ENCODE measurements at places on chromosomes 13 and 19.

- DNase-seq, result no peak
These were observed 75.1 kb downstream of the SLC6A16 start for GRCh38 chr19:49249933-49250332.

DNA sequence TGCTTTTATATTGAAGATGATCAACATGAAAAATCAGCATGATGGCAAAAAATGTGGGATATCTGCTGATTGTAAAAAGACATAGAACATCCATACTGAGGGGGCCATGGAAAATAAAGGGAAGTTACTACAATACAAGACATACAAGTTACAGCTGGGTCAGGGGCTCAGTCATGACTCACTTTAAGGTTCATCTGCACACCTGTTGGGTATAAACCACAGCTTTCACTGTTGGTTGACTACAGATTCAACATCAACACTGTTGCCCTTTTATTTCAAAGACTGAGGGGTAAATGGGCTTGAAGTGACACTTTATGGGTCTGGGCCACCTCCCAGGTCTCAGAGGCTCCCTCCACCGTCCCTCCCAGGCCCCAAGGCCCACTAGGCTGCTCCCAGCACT, 98.1 kb upstream of the IRS2 start:
- DNase-seq, result no peak

DNA sequence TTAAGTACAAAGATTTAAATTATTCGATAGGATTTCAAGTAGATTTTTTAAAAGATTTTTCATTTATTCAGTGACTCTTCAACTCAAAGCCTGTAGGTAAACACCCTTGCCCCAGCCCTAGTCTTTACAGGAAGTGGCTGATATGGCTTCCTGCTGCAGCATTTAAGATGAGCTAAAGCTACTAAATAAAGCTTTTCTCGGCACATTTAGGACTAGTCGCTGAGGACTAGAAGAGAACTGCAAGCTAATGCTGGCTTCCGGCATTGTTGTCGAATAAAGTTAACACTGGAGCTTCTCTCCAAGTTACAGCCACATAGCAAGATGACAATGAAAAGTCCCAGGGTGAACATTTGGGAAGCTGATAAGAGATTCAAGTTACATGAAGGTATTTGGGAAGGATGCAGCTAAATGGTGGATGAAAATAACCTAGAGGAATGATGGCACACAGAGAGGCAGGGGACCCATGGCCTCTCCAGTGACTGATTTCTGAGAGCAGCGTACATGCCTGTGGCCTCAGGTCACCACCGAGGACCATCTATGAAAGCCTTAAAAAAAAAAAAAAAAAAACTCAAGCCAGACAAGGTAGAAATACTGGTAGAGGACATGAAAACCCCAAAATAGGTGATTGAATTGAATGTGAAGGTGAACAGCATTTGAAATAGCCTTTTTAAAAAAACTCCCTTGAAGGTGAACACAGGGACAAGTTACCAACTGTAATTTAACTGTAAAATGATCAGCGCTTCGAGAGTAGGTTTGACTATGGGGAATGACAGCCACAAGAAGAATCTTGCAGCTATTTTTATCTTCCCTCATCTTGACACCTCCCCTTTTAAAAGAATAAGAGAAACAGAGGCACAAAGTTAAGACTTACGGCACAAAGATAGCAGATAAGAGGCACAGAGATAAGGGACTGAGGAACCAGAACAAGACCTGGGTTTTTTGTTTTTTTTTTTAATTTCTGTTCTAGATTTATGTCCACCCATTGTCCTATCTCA, 155.4 kb downstream of the DCT start:
- no peak for DNase-seq

- DNase-seq, result peak; percentile 31
These were observed 6.5 kb downstream of the ARMC6 start for GRCh38 chr19:19039901-19040300.

- no peak for DNase-seq
These were observed 3.4 kb downstream of the CCNE1 start for GRCh38 chr19:29815231-29815630.

- no peak for DNase-seq
These were observed 13.0 kb upstream of the SPATA13 start for GRCh38 chr13:24147570-24147963.

DNA sequence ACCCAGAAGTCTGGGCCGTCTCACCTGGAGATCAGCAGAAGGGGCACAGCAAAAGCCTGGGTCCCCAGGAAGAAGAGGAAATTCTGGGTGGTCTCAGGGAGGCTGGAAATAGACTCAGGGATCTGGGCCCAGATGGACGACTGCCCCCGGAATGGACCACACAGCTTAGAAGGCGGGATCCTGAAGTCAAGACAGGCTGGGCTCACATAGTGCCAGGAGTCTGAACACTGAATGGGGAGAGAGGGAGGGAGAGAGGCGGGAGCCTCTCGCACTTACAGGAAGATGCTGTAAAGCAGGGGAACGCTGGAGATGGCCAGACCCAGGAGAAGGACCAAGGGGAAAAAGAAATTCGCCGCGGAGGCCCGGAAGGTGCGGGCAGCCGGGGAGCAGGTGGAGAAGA, 1.3 kb upstream of the LENG1 start:
- DNase-seq, result no peak

DNA sequence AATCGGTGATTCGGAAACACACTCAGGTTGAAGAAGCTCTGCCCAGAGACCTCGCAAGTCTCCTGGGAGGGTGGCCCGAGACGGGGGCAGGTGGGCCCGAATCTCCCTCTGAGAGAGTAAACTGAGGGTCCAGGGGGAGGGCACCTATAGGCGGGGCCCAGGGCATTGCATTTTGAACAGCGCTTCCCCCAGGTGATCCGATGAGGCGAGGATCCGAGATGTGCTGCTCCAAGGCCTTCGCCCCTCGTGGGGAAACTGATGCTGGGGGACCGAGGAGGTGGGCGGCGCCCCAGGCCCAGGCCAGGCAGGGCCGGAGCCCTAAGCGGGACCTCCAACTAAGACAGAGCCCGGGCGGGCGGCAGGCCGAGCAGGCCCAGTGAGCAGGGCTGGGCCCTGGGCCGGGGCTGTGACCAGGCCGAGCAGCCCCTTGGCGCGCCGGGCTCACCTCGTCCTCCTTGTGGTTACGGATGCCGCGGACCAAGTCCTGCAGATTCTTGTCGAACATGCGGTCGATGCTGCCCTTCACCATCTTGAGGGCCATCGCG, 500 bp downstream of the AP3D1 start:
- no peak for DNase-seq

- no peak for DNase-seq
These were observed 74.0 kb downstream of the CEBPG start for GRCh38 chr19:33447336-33448158.

GRCh38 chr19:24140099-24140498, 53.1 kb downstream of the ZNF254 start:
- no peak for DNase-seq

DNA sequence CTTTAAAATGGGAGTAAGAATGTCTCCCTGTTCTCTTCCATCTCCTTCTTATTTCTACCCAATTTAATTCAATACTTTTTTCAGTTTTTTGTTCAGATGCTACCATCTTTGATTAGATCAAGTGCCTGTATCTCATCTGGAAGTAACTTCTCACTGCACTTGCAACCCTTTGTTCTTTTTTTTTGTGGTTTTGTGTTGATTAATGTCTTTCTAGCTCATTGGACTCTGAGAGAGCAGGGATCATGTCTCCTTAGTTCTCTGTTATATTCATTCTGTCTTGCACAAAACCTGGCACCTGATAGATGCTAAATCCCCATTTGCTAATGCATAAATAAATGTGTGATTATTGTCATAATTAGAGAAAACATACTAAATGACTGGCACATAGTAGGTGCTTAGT, 834 bp upstream of the ITGBL1 start:
- no peak for DNase-seq

DNA sequence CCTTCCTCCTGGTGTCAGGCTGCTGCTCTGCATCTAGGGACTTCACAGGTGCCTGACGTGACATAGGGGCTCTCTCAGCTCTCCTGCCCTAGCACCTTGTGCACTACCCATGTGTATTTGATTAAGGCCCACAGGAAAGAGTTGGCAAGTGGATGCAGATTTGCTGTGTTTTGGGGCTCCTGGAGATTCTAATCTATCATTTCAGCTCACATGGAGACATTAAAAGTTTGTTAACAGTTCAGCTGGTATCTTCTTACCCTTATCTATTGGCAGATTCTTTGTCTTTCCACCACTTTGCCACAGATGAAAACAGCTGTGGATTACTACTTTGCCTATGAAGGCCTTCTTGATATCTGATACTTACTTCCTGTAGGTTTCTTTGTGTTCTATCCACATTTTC, 41.9 kb downstream of the WASF3 start:
- no peak for DNase-seq

DNA sequence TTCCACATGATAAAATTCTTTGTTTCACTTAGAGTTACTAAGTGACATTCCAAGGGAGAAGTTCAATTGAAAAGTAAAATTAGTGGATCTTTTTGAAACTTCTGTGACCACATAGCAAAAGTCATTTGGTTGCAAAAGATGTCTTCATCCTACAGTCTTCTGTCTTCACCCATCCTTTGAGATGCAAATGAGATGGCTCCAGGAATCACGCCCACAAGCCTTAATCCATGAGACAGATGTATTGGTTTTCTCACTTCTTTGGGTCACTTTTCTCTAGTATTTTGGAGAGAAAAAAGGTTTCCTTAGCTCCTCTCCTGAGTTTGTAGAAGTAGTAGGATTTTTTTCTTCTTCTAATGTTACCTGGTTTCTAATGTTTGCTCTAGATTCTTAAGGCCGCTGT, 259.5 kb upstream of the SLC10A2 start:
- DNase-seq, result no peak

GRCh38 chr19:383040-383439, 25.9 kb downstream of the C2CD4C start:
- DNase-seq, result no peak

DNA sequence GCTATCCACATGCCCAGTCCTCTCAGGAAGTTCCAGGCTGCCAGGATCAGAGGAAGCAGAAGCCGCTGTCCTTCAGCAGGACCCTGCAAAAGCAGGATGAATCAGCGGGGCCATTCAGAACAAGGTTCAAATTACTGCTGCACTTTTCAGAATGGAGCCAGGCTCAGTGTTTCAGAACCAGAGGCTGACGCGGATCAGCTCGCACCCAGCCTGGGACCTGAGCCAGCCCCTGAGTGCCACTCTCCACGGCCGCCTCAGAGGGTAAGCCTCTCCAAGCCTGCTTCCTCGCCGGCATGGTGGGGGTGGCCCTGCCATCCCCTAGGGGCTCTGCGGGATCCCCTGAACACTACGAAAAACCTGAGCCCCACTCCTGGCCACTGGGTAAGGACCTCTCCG, 24.7 kb downstream of the RASA3 start:
- DNase-seq, result peak; percentile 5

DNA sequence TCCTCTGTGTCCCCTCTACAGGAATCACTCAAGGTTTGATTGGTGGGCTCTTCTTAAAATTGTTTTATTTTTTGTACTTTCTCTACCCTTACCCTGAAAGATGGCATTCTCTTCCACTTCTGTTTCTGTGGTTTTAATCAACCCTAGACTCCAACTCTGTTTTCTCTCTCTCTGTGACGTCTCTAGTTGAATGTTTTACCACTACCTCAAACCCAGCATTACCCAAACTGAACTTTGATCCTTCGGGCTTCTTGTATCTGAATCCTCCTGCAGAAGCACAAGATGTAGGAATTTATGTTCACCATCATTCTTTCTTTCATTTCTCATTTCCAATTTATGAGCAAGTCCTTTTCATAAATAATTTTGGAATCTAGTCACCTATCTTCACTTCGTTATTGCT, 39.9 kb downstream of the PCCA start:
- DNase-seq, result no peak

GRCh38 chr19:35320065-35320713, 8.8 kb upstream of the CD22 start:
- DNase-seq, result no peak

GRCh38 chr19:31574251-31574973, 225.2 kb upstream of the TSHZ3 start:
- DNase-seq, result no peak

- no peak for DNase-seq
These were observed 222.8 kb downstream of the POSTN start for GRCh38 chr13:37375724-37376123.

- no peak for DNase-seq
These were observed 94.3 kb upstream of the IRS2 start for GRCh38 chr13:109880371-109881346.

DNA sequence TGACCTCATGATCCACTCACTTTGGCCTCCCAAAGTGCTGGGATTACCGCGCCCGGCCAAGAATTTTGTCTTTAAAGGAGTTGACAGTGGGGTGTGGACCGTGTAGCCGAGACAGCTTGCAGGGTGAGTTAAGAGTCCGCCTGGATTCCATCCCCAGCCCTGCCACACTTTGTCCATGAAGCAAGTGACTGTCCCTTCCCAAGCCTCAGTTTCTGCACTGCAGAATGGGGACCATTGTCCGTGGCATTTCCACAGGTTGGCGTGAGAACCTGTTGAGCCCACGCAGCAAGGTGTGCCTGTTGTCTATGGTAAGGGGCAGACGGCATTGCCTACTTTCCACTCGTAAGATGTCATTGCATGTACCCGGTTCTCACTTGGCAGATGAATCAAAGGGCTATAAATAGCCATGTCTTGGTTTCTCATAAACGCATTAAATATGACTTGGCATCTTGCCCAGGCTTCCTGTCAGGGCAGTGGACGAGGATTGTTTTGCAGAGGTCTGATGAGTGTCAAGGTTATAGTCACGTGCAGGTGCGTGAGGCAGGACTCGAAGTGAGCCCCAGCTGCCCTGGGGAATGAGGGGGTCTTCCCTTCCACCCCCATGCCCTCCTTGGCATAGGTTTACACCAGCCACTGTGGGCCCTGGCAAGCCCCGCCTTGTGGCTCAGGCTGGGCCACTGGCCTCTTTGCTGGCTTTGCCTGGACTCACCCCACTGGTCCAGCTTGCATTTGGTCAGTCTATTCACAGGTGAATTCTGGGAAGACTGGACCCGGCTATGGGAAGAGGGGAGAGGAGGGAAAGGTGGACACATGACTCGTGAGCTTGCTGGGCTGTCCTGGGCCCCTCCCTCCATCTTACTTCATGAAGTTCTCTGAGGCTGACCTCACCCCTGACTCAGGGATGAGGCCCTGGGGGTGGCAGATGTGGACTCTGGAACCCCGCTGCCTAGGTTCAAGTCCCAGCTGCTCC, 14.6 kb downstream of the FAM187B start:
- peak; percentile 88 for DNase-seq

GRCh38 chr13:76024151-76024550, 388.0 kb downstream of the LMO7 start:
- no peak for DNase-seq

DNA sequence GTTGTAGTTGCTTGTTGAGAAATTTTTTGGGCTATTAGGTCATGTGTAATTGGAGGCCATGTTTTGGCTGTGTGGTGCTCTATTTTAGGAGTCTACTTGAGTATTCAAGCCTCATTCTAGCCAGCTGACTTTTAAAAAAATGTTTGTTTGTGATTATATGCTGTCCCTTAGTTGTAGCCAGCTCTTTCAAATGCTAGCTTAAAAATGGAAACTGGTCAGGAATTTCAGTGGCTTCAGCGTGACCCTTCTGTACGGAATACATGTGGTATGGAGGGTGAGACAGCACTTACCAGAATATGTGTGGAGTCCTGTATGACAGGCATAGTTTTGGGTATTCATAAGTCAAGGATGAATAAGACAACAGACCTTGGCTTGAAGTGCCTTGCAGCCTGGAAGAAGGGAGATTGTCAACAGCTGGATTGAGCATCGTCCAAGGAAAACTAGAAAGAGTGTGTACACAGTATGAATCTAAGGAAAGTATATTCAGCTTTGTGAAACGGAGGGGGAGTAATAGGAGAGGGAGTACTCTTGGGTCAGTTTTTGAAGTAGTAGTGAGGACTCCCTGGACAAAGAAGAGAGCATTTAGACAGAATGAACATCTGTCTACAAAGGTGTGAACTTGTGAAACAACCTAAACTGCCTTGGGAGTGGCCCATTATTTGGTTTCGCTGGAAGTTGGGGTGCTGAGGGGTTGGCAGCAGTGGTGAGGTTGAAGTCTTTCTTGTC, 20.0 kb upstream of the WTIP start:
- no peak for DNase-seq
